ENCODE measurements at places on chromosomes 11 and 22.

GRCh38 chr22:32325811-32326237, 31.8 kb upstream of the RFPL3 start:
- no peak for DNase-seq

DNA sequence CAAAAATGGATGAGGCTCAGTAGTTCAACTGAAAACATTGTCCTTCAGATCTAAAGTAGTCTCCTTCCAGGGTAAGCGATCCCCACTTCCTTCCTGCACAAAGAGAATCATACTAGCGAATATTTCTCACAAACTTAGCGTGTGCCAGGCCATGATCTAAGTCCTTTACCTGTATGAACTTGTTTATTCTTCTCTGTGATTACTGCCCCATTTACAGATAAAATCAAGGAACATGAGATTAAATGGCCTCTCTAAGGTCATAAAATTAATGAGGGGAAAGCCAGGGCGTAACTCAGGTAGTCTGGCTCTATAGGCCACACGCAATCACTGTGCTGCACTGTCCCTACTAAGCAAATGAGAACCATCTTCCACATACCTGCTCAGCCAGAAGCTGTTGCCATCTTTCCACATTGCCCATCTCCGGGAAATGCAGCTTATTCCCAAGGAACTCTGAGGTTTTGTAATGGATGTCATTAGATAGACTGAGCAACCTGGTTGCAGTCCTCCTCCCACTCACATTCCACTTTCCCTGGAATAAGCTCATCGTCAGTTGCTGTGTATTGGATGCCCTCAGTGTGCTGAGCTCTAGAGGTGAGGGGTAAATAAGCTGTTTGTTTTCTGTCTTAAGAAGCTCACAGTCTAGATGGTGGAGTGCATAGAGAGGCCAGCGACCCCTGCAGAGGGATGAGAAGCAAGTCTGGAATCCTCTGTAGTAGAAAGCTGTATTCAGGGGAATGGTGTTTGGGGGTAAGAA, 146.3 kb downstream of the SNX19 start:
- DNase-seq, result peak; percentile 19

DNA sequence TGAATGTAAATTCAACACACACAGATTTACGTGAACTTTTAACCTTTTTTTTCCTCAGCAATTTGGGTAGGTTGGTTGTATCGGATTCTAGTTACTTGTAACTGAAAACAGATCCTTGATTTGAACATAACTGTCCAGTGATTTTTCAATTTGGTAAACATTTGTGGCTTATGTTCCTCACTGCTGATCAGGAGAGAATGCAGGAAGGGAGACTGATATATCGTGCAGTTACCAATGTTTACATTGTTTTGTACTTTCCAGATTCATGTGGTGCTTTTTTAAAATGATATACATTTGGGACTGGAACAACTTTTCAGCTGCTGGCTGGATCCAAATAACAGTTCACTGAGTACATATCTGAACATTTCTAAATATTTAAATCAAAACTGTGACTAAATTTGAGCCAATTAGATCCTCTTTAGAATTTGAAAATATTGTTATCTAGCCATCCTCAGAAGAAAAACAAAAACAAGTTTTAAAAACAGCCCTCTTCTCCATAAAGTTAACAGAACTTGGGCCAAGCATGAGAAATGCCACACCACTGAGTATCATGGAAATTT, 84.3 kb upstream of the MTMR2 start:
- DNase-seq, result no peak

DNA sequence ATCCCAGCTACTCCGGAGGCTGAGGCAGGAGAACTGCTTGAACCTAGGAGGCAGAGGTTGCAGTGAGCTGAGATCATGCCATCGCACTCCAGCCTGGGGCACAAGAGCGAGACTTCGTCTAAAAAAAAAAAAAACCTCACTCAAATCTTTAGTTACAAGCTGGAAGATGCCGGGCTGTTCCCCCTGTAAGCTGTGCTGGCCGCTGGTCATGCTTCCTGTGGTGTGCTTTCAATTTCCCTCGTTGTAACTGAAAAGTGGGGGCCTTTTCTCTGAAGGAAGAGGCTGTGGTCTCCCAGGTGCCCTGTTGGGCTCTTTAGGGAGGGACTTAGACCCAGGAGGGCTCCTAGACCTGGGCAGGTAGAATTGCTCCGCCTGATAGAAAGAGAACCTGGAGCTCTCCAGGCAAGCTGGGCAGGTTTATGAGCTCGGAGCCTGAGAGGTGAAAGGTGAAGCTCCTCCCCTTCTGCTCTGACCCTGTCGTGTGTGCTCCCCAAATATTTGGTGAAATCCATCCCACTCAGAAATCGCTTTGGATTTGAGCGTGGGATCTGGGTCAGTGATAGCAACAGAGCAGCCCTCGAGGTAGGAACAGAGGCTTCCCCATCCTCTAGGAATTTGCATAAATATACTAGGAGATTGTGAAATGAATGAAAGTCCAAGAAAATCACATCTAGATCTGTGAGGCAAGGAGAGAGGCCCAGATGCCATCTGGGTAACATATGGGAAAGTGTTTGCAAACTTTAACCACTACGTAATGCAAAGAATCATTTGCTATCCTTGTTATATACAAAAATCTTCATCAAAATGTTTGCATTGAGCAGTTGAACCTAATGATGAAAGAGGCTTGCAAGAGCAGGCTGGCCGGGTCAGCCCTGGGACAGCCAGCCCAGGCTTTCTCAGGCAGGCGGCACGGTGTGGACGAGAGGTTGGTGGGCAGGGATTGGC, 154.3 kb downstream of the FBXO7 start:
- DNase-seq, result no peak

DNA sequence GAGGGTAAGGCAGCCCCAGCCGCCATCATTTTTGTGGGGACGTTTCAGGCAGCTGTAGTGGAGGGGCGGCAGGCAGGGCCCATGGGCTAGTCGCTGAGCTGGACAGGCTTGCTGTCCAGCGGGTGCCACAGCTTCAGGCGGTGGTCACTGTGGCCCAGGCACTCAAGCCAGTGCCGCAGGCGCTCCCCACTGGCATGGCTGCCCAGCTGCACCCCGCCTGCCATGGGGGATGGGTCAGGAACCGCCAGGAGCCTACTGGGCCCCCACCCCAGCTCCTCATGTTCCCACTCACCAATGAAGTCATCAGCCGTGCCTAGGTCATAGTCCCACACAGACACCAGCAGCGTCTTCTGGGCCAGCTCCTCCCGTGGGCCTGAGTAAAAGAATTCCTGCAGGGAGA, 6.0 kb downstream of the NDUFV1 start:
- DNase-seq, result no peak

- peak; percentile 55 for DNase-seq
Measured at GRCh38 chr22:39496131-39496838, 5.8 kb upstream of the MIEF1 start.

- DNase-seq, result no peak
Measured at GRCh38 chr11:70643642-70644041, 245.3 kb downstream of the CTTN start.

DNA sequence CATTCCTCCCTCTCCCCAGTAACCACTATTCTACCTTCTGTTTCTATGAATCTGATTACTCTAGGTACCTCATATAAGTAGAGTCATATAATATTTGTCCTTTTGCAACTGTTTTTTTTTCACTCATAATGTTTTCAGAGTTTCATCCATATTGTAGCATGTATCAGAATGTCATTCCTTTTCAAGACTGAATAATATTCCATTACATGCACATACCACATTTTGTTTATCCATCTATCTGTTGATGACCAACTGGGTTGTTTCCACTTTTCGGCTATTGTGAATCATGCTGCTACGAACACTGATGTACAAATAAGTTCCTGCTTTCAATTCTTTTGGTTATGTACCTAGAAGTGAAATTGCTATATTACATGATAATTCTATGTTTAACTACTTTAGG, 40.7 kb downstream of the MRE11 start:
- no peak for DNase-seq

GRCh38 chr22:26904483-26904882, 247.1 kb downstream of the MIAT start:
- no peak for DNase-seq

GRCh38 chr11:62574363-62575071, 826 bp upstream of the EEF1G start:
- DNase-seq, result no peak

DNA sequence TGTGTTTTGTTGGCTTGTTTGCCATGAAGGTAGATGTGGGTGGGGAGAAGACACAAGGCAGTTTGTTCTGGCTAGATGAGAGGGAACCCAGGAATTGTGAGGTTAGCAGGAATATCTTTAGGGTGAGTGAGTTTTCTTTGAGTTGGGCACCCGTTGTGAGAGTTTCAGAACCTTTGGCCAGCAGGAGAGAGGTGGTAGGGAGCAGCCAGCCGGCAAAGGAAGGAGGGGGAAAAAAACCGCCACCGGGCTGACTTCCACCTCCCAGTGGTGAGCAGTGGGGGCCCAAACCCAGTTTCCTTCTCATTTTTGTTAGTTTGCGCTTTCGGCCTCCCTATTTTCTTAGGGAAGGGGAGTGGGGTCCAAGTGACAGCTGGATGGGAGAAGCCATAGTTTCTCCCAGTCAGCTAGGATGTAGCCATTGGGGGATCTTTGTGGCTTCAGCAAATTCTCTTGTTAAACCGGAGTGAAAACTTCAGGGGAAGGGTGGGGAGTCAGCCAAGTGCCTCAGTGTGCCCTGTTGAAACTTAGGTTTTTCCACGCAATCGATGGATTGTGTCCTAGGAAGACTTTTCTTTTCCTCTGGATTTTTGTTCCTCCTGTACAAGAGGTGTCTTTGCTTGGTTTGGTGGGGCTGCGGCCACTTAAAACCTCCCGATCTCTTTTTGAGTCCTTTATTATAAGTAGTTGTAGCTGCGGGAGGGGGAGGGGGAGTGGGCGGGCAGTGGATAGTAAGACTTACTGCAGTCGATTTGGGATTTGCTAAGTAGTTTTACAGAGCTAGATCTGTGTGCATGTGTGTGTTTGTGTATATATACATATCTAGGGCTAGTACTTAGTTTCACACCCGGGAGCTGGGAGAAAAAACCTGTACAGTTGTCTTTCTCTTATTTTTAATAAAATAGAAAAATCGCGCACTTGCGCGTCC, 1.1 kb upstream of the GCAT start:
- DNase-seq, result peak; percentile 57

GRCh38 chr11:73402834-73403185, 26.6 kb downstream of the RELT start:
- DNase-seq, result peak; percentile 18

DNA sequence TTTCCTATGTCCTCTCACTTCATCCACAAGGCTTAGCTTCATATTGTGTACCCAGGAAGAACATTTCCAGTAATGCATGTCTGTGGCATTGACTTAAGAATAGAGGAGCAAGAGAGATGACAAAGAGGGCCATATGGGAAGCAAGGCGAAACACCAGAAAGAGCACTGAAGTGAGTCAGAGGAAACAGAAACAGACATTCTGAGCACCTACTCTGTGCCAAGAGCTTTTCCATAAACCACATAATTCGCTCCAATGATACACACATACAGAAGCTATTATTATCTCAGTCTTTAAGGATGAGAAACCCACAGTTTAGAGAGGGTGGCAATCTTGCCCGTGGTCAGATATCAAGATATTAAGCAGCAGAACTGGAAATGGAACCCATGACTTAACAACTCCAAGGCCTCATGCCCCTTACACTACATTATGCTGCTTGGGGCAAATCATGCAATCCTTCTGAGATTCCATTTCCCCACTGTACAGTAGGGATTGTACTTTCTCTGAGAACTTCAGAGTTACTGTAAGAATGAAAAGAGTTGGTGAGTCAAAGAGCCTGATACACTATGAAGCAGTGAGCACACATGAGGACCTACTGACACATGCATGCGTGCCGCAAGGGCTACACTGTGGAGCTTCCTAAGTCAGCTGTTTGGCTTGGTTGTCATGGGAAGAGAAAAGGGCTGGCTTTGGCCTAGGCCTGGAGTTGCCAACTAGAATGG, 126.6 kb downstream of the KCNC1 start:
- peak; percentile 19 for DNase-seq

- DNase-seq, result peak; percentile 94
Measured at GRCh38 chr11:114354076-114354475, 46.2 kb downstream of the C11orf71 start.

DNA sequence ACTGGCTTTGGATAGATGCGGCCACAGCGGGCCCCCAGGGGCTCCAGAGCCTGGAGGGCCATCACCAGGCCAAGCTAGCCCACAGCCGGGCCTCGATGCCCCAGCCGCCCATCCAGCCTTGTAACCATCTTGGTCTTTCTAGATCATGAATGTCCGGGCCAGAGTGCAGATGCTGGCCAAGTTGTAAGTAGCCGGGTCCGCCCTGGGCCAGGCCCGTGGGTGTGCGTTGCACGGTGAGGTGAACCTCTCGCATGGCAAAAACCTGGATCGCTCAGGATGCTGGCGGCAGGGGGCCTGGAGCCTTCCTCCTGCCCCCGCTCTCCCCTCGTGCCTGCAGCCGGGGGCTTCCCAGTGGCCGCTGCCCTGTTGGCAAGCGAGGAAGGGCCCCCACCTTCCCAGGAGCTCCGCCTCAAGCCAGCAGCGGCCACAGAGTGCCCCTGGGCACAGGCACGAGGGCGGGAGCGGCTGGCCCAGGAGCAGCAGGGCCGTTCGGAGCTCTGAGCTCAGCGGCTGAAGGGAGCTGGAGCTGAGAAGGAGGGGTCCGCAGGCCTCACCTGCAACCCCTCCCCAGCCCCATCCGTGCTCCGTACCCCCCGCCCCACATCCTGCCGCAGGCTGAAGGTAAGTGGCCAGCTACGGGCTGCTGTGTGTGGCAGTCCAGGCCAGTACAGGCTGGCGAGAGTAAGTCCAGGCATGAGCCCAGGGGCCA, 10.9 kb upstream of the MRPL23 start:
- DNase-seq, result no peak

DNA sequence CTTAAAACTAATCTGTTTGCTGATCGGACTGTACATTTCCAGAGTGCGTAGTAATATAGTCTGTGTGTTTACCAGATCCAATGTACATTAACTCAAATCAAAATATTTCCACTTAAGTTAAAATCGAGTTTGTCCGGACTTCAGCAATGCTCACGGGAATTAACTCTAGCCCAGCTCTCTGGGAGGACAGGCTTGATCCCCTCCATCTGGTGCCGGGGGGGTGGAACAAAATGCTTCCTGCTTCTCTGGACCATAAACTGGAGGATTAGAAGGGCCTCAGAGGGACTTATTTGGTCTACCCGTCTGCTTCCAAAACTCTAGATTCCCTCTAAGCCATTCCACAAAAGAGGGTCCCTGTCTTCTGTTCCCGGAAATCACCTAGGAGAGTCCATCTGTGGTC, 511.2 kb downstream of the BUD13 start:
- no peak for DNase-seq

DNA sequence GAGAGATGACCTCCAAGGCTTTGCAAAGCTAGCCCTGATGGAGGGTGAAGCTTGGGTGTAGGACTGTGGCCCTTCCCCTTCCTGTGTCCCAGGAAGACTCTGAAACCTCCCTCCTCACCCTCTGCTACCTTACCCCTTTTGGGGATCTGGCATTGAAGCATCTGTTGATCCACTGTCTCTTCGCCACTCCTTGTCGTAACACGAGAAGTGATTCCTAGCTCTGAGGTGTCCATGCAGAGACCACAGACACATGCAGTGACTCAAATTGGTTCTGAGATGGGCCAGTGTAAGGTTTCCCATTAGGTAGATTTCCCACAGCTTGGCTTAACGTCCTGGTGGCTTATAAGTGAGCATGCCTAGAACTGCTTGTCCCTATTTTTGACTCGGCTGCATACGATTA, 101.4 kb downstream of the ZBTB16 start:
- peak; percentile 55 for DNase-seq

GRCh38 chr22:37511395-37512104, 7.7 kb downstream of the CARD10 start:
- DNase-seq, result no peak

Measured in astrocyte of the spinal cord (primary cell).